Prostate gland (tissue), 2 donors: ENCODE measurements at places on chromosomes 12 and 14. TPM values are rescaled to one million over a fixed set of nuclear protein-coding genes. Genes with fewer than 3 reads are reported as not detected.
A peak's percentile ranks its signal among the peaks of the same experiment; 100 is the strongest.

DNA sequence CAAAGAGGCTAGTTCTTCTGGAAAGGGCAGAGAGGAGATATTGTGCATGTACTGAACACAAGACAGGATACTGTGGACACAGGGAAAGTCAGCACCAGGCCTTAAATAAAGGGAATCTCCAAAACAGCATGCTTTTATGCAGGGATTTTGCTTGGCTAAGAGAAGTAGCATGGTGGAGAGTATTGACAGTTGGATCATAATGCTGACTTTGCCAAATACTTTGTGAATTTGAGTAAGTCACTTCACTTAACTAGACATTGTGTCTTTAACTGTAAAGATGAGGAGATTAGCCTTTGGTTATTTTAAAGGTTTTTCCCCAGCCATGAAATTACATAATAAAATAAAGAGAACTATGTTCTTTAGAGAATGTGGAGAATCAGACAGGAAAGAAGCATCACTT, 24.5 kb downstream of the GALNT8 start:
- H3K4me3 ChIP-seq, result no peak overlapping the region
- H3K4me1 ChIP-seq, result no peaks in the 10 kb centered on the region
- DNase-seq, result no peak
- H3K36me3 ChIP-seq, result no peaks in the 10 kb centered on the region
- no peaks in the 10 kb centered on the region for H3K27me3 ChIP-seq

GRCh38 chr14:24941719-24942118, 108.2 kb downstream of the STXBP6 start:
- H3K4me3 ChIP-seq, result no peak overlapping the region
- peak; percentile 29 for DNase-seq
- no peaks in the 10 kb centered on the region for H3K27me3 ChIP-seq

GRCh38 chr12:78385541-78385940, 479.0 kb upstream of the SYT1 start:
- H3K27ac ChIP-seq, result no peak overlapping the region
- H3K36me3 ChIP-seq, result no peaks in the 10 kb centered on the region
- DNase-seq, result no peak
- H3K4me3 ChIP-seq, result no peak overlapping the region
- no peaks in the 10 kb centered on the region for H3K4me1 ChIP-seq

GRCh38 chr12:57093415-57094207, 4.7 kb downstream of the NAB2 start:
- H3K4me1 ChIP-seq, result peaks cover 34% of the 10 kb centered on the region
- H3K27me3 ChIP-seq, result no peaks in the 10 kb centered on the region
- peak; percentile 67 for DNase-seq

GRCh38 chr12:39502726-39503125, 59.8 kb upstream of the KIF21A start:
- DNase-seq, result no peak
- no peak overlapping the region for H3K4me3 ChIP-seq
- H3K36me3 ChIP-seq, result no peaks in the 10 kb centered on the region
- no peaks in the 10 kb centered on the region for H3K27me3 ChIP-seq
- no peaks in the 10 kb centered on the region for H3K4me1 ChIP-seq

Gene DDX23
- 87.2 TPM for total RNA-seq
